NCI-H82 (cell line): ENCODE measurements at places on chromosomes 1 and 21.

GRCh38 chr1:173100476-173101107, 49.9 kb upstream of the TNFSF18 start:
- DNase-seq: no peak

DNA sequence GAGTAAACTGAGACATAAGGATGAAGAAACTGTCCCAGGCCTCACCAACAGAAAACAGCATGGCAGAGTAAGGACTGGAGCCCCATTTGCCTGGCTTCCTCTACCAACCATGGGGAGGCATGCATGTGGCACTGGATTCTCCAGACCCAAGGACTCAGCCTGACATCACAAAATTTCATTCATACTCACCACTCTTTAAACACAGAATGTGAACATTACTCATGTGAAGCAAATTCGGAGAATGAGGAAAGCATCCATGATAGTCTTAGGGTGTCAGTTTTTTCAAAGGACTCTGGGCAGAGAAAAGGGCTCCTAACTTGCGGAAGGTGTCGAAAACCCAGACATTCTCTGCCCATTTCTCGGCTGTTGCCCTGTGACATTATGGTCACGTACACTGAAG, 83.9 kb downstream of the PCNX2 start:
- no peak for DNase-seq

GRCh38 chr1:22231995-22232690, 89.2 kb upstream of the WNT4 start:
- DNase-seq: no peak

DNA sequence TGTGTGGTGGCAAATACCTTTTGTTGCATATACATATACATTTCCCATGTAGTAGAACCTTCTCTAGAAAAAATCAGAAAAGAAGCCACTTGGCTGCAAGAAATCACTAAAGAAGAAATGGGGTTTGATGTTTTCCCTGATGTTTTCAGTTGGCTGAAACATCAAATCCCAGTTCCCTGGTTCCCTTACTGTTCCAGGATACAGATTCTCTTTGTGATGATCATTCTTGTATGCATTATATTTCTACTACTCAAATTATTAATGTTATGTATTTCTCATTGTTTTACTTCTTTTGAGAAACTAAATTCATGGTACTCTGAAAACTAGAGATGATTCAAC, 7.6 kb downstream of the RNU1-2 start:
- DNase-seq: peak; percentile 65

GRCh38 chr1:115526900-115527299, 114.9 kb upstream of the VANGL1 start:
- DNase-seq: no peak

- peak; percentile 10 for DNase-seq
Measured at GRCh38 chr1:50335036-50335435, 88.2 kb downstream of the DMRTA2 start.

- peak; percentile 51 for DNase-seq
Measured at GRCh38 chr1:203440771-203441170, 34.8 kb upstream of the PRELP start.

DNA sequence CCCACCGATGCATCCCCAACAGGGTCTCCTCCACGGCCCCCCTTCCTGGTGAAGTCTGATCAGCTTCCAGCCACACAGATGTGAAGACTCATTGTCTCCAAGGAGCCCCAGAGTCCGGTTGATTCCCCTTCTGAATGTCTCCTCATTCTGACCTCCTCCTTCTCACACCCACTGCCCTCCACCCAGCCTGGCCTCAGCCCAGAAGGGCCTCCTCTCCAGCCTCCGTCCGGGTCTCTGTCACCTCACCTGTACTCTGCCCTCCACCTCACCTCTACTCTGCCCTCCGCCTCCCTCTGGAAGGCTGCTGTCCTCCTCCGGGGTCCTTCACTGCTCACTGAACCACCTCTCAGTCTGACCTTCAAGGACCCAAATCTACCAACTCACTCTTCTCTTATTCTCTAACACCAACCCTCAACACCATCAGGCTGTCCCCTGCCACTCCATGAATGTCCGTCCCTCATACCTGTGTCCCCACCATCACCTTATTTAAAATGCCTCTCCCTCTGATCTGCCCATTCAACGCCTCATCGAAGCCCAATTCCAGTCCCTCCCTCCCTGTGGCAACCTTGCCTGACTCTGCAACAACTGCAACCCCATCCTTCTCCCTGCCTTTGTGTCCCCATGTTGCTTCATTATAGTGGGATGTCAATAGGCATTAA, 201.2 kb downstream of the TOMM20 start:
- no peak for DNase-seq

DNA sequence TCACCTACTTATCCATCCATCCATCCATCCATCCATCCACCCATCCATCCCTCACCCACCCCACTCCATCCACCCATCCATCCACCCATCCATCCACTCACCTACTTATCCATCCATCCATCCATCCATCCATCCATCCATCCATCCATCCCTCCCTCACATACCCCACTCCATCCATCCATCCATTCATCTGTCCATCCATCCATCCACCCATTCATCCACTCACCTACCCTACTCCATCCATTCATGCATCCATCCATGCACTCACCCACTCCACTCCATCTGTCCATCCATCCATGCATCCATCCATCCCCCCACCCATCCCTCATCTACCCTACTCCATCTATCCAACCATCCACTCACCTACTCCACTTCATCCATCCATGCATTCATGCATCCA, 34.5 kb downstream of the DHRS3 start:
- no peak for DNase-seq

DNA sequence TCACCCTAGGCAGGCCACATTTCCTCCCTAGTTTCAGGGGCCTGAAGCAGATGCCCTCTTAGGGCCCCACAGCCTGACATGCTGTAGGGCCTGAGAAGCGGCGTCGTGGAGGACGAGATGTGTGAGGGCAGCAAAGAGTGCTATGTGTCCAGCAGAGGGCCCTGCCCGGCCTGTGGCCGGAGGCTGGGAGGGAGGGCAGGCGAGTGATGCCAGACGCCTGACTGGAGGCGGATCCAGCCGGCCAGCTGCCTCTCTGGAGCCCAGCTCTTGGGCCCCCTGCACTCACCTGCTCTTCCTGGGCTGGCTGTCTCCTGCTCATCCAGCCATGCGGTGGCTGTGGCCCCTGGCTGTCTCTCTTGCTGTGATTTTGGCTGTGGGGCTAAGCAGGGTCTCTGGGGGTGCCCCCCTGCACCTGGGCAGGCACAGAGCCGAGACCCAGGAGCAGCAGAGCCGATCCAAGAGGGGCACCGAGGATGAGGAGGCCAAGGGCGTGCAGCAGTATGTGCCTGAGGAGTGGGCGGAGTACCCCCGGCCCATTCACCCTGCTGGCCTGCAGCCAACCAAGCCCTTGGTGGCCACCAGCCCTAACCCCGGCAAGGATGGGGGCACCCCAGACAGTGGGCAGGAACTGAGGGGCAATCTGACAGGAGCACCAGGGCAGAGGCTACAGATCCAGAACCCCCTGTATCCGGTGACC, at the start of gene GPR37L1:
GPR37L1 (plus strand) TSS at position 279 of the 697 bp plus-strand sequence; CDS start at position 326, 47 bp downstream.
- no peak for DNase-seq

- peak; percentile 84 for DNase-seq
Measured at GRCh38 chr1:151511636-151512215, 539 bp downstream of the CGN start.

GRCh38 chr1:168000656-168001055, 63.8 kb upstream of the MPC2 start:
- DNase-seq: no peak

DNA sequence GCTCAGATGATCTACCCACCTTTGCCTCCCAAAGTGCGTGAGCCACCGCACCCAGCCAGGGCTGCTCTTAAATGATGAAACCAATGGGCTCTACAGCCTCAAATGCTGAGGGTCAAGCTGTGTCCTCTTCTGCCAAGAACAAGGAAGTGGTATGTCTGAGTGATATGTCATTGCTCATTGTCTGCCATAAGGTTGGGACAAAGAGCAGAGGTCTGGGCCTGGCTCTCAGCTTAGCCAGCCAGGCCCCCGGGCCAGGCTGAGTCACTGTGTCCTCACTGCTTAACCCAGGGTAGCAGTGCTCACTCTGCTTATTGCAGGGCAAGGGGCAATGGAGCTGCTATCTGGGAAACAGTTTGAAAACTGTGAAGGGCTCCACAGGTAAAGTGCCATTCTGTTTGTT, 8.3 kb upstream of the ETS2 start:
- no peak for DNase-seq

DNA sequence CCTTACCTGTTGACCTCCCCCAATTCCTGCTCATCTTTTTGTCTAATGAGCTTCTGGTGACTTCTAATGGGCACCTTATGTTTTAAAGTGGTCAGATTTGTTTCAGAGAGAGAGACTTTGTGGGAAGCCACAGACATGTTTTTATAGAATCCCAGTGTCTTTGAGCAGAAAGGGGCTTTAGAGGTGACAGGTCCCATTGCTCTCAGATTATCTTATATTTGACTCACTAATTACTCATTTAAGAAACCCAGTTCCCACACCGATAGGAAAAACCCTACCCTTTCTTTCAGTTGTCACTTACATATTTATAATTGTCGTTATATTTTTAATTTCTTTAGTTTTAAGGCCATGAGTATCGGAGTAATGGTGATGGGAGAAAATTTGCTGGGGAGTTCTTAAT, 215.5 kb downstream of the CAMTA1 start:
- DNase-seq: no peak

DNA sequence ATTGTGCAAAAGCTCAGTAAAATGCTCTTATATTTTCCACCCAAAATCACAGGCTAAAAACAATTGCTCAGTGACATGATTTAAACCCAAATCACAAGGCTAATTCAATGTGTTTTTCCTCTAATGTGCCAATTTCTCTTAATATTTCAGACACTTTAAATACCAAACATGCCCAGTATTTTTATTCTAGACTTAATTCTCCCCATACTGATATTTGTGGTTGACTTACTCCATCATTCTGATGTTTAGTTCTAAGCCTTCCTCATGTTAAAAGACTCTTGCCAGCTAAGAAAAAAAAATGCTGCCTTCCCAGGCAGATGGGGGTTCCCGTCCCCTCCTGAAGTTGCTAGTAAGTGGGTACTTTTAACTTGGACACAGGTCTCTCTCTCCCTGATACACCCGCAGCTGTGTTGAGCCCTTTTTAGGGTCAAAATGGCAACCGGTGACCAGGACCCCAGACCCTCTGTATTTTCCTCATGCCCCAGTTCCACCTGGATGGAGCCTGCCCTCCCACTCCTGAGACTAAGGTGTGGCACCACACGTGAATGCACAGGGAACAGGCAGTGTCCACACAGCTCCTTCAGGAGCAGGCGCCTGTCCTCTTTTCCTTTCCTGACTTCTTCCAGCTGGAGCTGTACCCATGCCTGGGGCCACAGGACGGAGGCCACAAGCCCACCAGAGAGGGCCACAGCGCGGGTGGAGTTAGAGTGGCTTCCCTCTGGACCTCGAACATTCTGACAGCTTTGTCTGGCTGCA, 118.9 kb downstream of the RIPK4 start:
- DNase-seq: no peak

GRCh38 chr1:230641900-230642262, 400 bp upstream of the COG2 start:
- no peak for DNase-seq

GRCh38 chr1:25431955-25432719, 1.4 kb downstream of the MACO1 start:
- peak; percentile 32 for DNase-seq

DNA sequence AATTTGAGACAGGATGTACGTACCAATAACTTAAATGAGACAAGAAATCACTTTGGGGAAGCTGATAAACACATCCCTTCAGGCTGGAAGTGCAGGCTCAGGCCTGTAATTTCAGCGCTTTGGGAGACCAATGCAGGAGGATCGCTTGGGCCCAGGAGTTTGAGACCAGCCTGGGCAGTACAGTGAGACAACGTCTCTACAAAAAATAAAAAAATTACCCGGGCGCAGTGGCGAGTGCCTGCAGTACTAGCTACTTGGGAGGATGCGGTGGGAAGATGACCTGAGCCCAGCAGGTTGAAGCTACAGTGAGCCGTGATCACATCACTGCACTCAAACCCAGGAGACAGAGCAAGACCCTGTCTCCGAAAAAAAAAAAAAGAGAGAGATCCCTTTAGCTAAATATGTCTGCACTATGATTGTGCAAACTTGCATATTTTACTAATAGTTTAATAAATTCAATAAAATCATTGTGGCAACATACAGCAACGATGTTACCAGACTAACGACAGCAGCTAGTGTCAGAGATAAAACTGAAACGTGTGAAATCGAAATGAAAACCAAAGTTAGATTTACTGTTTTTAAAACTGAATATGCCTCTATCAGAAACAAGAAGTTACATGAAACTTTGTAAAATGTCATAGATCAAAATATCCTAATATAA, 54.7 kb downstream of the CD2 start:
- DNase-seq: no peak

DNA sequence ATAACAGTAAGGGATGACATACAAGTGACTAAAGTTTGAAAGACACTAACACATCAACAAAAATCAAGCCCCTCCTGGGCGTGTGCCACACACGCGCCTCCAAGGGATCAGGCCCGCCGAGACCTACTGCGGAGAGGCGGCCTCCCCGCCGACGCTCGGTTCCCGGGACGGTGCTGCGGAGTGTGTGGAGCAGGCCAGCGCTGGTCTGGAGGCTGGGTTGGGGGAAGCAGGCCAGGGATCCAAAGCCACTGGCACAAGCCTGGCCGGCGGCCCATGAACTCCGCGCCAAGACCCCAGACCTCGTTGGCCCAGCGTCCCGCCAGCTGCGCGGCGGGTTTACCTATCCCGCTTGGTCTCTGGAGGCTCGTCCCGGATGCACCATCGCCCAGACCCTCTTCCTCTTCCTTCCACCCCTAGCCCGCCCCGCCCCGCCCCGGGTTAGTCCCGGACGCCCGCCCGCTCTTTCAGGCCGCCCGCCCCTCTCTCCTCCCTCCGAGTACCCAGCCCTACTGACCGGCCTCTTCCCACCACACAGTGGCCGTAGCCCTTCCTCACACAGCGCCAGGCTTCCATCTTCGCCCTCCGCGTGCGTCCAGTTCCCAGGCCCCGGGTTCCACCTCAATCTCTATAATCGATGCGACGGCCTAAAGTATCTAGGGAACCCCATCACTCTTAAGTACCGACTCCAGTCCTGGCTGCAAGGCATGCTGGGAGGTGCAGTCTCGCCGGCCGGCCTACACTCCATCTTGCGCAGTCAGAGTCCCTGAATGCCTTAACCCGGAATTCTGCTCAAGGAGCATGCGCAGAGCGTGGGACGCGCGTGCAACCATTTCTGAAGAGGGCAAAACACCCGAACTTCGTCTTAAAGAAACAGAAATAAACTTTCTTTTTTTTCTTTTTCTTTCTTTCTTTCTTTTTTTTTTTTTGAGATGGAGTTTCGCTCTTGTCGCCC, at the start of gene ANGEL2:
ANGEL2 (minus strand) TSS at position 769 of the 952 bp plus-strand sequence; CDS start at position 573, 196 bp downstream.
- DNase-seq: peak; percentile 99

DNA sequence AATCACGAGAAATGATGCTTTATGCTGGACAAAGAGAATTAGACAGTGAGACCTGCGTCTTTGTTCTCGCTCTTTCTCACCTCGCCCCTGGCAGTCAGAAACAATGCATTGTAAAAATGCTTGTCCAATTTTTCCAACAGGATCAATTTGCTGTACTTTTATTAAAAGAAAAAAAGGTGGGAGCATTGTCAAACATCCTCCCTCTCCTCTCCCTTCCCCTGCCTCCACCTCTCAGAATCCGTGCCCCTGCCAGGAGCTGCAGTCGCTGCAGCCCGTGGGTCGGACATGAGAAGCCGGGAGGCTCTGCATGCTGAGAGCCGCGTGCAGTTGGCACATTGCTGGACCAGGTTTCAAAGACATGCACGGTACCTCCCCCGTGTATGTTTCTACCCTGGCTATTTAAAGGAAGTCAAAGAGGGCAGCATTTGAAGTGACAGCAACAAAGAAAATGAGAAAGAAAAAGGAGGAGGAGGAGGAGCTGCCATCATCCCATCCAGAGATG, 161.0 kb upstream of the KAZN start:
- no peak for DNase-seq
